ENCODE measurements at places on chromosomes 1 and 21.
A peak's percentile ranks its signal among the peaks of the same experiment; 100 is the strongest.

DNA sequence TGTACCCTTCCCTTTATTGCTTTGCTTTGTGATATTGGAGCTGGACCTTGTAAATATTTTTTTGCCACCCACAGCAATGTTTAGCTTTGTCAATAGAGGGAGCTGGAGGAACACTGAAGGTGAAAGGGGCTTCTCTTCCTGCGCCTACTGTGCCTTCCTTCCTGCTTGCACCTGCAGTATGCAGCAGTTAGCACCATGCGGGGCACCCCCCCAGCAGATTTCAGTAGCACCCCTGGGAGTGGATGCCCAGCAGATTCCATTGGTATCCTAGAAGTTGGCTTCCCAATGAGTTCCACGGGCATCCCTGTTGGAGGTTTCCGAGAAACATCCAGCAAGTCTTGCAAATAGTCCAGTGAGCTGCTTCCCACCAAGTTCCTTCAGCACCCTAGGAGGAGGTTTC, 25.6 kb downstream of the S100A10 start:
- DNase-seq = no peak

DNA sequence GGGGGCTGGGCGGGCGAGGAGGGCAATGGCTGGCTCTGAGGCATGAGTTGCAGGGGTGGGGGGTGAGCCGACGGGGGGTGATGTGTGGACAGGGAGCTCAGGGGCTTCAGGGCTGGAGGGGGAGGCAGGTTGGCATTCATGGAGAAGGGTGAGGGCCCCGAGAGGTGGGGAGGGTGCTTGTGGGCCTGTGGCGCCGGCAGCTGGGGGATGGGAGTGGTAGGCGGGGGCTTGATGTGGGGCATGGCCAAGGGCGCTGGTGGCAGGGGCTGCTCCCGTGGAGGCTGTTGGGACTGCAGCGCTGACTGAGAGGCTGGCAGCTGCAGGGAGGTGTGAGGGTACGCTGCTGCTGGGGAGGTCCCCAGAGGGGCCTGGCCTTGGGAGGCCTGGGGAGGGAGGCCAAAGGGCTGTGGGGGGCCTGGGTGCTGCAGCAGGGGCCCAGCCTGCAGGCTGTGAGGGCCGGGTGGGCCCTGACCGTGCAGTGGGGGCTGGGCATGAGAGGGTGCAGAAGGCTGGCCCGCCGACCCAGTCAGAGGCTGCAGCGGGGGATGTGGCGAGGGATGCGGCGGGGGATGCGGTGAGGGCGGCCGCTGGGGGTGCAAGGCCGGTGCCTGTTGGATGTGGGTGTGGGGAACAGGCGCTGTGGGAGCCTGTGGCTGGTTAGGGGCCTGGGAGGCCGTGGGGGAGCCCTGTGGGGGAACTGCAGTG, 42.7 kb downstream of the SLC45A1 start:
- DNase-seq = no peak

DNA sequence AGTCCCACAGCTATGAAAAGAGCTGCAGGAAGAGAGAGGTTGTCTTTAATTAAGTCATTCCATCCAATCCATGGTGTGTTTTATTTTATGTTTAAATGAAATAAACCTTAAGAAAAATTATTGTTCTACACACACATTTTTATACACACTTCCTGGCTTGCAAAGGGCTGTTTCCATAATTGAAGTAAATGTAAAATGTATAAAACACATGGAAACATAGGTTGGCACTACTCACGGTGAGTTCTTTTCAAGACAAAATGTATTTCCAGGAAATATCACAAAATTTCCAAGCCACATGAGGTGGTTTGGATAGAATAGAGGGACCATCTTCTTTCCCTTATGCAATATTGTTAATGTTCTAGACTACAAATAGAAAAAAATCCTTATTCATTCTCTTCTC, 426.8 kb upstream of the USP24 start:
- no peak for DNase-seq

DNA sequence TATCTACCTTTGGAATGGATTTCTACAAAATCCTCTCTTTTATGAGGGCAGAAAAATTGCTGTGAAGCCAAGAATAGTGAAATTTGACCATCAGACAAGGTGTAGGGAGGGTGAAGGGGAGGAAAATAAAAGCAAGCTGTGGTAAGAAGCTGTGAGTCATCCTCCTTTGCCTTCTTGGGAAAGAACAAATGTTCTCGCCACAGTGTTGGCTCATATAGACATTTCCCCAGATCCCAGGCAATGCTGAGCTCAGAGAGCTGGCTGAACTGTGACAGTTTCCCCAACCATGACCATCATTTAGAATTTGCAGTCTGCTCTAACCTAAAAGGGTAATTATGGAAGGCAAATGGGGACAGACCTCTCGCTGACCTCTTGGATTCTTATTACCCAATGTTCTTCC, 235.4 kb downstream of the PBX1 start:
- DNase-seq = no peak

DNA sequence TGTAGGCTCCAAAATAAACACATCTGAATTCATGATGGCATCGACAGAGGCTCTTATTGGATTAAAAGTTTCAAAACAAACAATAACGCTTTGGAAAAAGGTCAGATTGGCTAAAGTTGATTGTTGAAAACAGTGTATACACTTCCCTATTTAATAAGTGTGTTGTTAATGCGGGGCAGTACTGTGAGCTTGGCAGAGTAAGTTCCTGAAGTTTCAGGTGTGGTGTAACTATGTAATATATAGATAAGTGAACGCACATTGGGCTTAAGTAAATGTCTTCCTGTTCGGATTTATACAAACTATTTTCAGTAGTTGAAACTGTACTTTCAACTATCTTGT, 810 bp downstream of the ZBTB37 start:
- no peak for DNase-seq

- DNase-seq = no peak
Observed at GRCh38 chr1:38300616-38301015, 254.0 kb upstream of the POU3F1 start.

- DNase-seq = no peak
Observed at GRCh38 chr1:151408891-151409290, 9.5 kb downstream of the PSMB4 start.

DNA sequence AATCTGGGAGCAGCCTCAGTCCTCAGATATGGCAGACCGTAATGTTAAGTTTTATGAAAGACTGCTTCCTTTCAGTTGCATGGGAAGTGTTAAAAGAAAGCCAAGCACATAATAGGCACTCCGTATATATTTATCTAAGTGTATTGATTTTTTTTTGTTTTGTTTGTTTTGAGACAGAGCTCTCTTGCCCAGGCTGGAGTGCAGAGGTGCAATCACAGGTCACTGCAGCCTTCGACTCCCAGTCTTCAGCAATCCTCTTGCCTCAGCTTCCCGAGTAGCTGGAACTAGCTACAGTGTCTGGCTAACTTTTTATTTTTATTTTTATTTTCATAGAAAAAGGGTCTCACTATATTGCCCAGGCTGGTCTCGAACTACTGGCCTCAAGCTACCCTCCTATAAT, 341.8 kb downstream of the USH2A start:
- no peak for DNase-seq

DNA sequence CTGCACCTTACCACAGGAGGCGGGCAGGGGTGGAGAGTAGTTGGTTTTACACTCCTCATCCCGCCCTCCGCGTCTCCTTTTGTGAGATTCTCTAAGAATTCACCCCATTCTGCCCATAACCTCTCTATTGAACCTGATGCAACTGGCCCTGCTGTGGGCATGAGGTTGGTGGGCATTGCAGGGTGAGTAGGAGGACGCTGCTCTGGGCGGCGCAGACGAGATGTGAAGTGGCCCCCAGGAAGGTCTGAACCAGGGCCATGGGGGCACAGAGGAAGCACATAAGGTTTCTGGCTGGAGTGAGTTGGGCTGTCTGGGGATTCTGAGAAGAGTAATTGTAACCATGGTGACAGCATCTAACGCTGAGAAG, 8.8 kb downstream of the PADI1 start:
- no peak for DNase-seq

DNA sequence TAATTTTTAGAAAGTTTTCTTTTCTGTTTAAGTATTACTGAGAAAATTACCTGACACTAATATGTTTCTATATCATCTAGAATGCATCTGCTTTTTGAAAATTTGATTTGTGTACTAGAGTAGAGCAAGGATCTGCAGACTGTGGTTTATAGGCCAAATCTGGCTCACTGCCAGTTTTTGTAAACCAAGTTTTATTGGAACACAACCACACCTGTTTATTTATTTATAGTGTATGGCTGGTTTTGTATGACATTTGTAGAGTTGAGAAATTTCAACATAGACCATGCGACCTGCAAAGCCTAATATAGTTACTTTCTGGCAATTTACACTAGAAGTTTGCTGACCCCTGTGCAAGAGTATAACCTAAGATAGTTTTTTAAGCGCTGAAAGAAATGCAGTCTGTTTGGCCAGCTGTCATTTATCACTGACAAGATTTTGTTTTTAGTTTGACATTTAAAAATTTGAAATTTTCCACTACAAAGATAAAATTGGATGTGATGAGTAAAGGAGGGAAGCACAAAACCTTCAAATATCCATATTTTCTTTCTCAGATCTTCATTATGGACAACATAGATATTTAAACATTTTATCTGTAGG, 36.1 kb upstream of the CACYBP start:
- DNase-seq = no peak

GRCh38 chr1:147560765-147561471, 19.6 kb downstream of the BCL9 start:
- no peak for DNase-seq

GRCh38 chr1:219582296-219582695, 30.6 kb downstream of the ZC3H11B start:
- DNase-seq = no peak

- DNase-seq = no peak
Observed at GRCh38 chr1:167473761-167474160, 44.6 kb downstream of the CD247 start.

DNA sequence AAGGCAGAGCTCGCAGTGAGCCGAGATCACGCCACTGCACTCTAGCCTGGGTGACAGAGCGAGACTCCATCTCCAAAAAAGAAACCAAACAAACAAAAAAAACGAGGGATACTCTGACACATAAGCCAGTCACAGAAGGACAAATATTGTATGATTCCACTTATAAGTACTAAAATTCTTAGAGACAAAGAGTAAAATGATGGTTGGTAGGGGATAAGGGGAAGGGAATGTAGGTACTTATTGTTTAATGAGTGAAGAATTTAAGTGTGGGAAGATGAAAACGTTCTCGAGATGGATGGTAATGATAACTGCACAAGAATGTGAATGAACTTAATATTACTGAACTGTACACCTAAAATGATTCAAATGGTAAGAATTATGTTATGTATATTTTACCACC, 66.7 kb upstream of the GUCA2A start:
- no peak for DNase-seq

DNA sequence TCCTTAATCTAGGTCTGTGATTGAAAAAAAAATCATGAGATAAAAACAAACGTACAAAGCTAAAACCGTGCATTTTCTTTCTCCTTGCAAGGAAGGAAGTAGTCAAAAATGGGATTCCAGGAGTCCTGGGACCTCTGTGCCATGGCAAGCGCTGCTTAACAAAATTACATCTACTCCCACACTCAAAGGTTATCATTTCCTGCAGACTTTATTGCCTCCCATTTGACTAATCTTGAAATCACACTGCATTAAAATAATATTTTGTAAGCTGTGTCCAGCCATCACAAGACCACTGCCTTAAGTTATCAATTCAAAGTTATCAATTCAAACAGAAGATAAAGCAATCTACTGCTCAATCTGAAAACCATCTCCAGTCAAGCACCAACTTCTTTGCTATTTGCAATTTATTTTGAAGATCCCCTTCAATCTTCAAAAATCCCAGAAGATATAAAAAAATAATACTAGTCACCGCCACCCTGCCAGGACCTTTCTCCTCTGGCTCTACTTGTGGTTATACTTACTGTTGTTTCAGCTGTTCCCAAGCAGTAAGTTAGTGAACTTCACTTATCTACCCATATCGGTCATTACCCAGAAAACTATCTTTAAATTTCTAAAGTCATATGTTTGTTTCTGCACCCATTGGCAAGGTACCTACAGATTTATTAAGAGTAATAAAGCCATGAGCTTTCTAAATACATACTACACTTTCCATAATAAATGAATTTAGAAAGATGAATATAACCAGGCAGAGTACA, 38.1 kb upstream of the RAP1GAP start:
- no peak for DNase-seq

DNA sequence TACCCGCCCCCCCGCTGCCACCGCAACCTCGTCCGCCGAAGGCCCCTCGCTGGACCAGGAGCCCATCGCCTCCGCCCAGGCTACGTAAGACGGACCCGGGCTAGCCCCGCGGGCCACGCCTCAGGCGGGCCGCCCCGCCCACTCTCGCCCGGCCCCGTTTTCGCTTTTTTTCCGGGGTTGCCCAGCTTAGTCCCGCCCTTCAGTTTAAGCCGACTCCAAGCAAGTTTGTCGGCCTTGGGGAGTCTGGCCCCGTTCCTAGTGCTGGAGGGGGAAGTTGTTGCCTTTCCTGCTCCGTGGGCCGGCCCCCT, 3.0 kb downstream of the RUSC1 start:
- peak; percentile 82 for DNase-seq

DNA sequence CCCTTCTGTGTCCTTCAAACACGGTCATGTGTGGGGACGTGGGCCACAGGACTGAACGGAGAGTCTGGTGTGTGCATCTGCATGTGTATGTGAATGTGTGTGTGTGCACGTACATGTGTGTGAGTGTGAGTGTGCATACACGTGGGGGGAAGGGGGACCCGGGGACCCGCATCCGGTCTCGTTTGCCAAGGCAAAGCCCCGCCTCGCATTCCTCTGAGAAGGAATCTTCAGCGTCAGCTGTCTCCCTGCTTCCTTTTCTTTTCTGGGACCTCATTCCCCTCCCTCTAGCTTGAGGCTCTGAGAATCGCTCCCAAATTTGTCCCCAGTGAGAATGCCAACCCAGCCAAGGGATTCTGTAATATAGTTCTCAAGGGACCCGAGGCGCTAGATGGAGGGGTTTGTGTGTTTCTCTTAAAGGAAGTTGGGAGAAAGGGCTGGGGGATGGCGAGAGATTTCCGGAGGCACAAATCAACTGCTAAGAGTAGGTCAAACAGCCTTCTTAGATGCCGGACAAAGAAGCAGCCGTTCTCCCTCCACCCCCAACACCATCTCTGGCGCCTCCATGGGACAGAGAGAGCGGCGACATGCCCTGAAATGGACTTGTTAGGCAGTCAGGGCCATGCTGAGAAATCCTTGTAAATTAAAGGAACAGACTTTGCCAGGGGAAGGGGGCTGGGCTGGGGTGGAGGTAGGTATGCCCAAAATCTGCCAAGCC, 6.6 kb downstream of the IFFO2 start:
- peak; percentile 61 for DNase-seq

DNA sequence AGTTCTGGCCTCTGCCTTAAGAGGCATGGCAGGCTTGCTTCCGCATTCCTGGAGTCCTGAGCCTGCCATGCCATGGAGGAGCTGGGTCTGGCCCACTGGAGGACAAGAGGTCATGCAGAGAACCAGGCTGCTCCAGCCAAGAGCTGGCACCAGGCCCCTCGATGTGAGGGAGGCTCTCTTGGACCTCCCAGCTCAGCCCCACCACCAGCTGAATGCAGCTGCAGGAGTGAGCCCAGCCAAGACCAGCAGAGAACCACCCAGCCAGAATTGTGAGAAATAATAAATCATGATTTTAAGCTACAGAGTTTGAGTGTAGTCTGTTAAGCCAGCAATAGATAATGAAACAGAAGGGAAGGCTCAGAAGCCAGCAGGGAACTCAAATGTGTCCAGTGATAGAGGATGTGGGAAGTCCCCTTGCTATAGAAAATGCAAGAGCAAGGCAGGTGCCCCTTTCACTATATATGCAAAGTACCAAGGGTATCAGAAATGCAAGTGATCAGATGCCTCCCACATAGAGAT, 118.4 kb downstream of the HIVEP3 start:
- peak; percentile 6 for DNase-seq

Data from C1 segment of cervical spinal cord (tissue), 14 donors.